CD4-positive, alpha-beta T cell treated with Interferon alpha-2 for 1 hour (primary cell): ENCODE measurements at places on chromosomes 12 and 14.

DNA sequence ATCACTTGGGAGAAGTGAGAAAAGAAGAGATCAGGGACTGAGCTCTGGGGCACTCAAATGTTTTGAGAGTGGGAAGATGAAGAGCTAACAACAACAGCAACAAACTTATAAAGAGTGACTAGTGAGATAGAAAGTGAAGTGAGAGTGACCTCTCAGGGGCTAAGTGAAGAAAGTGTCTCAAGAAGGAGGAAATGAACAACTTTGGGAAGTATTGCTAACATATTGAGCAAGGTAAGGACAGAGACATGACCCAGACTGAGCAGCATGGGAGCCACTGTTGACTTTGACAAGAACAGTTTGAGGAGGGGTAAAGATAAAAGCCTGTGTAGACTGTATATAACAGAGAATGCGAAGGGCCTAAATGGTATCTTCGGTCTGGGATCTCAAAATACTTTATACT lies 155.1 kb upstream of the BTG1 start:
- no peak for DNase-seq

GRCh38 chr14:93274055-93274806 lies 58.6 kb downstream of the BTBD7 start:
- DNase-seq: no peak

DNA sequence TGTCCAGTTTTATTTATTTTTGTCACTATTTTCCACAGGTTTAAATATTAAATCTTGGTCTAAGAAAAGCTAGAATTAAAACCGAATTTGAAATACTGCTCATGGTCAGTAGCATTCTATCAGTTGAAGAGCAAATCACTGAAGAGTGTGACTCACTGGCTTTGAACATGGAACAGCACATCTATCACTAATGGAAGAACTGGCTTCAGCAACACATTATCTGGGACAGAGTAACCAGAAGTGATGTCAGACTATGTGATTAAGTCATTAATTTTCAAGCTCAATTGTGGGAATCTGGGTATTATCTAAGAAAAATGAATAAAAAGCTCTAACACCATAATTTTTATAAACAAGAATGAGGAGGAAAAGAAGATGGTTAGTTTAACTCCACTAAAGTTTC lies 527.5 kb downstream of the TMTC2 start:
- DNase-seq: no peak

DNA sequence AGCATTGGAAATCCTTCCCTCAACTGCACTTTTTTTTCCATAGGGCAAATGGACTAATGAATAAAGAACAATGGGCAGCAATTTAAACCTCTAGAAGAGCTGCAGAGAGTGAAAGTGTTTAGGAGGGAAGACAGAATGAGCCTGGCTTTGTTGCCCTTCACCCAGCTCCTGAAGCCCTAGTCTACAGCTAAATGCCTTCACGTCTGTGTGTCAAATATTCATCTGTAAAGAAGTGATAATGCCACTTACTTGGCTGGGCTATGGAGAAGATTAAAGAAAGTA lies 45.6 kb downstream of the FLRT2 start:
- DNase-seq: no peak

DNA sequence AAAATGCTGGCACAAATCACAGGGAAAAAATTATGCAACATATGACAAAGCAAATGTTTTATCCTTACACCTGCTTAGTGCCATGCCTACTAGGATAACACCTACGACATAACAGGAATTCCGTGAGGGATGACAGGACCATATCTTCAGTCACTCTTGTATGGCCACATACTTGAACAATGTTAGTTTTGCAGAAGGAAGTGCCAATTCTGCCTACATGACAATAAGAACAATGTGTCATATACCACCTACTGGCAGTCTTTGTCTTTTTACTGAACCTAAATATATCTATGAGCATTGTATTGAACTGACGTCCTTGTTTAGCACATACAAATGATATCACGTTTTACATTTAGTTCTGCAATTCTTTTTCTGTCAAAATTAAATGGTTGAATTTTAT lies 234.0 kb downstream of the ADAMTS20 start:
- DNase-seq: no peak

- no peak for DNase-seq
These were observed 1598.0 kb upstream of the TMEM132C start for GRCh38 chr12:126668961-126669360.
